NCI-H2081 treated with DMSO at 0.1 percent for 48 hours (cell line): ENCODE measurements at places on chromosomes 16 and 17.

- no peak for DNase-seq
Measured at GRCh38 chr17:66152756-66153155, 39.2 kb downstream of the CEP112 start.

DNA sequence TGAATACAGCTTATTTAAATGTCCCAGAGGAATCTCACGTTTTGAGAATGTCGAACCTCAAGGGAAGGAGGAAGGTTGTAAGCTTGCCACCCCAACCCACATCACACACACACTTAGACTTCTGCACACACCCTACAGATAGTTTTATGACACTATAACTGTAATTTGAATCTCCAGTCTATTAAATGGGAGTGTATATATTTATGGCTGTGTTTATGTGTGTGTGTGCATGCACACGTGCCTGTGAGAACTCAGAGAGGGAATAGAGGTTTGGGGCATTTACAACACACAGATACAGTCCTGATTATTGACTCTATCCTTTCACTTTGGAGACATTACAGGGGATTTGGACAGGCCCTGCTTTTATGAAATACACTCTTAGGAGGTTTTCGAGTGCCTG is 171.5 kb upstream of the MAF start:
- no peak for DNase-seq

- DNase-seq: no peak
Measured at GRCh38 chr16:9007177-9007794, 43.6 kb upstream of the USP7 start.

DNA sequence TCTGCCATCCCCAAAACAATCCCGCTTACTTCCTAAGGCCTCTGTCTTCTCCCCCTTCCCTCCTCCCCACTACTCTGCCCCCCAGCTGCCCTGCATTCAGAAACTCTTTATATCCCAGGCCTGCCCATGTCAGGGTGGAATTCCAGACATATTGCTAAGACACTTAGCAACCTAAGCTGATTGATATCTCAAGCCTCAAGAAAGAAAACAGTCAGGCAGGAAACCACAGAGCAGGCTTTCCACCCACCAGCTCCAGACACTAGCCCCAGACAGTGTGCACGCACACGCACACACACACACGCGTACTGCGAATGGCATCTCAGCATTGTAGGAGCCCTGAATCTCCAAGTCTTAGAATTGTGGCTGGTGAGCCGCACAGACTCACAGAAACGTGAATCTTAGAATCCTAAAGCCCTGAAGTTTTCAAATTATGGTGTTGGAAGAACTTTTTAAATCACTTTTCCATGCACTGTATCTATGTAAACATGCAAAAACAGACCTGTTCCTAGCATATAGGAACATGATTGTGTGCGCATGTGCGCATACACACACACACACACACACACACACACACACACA is 8.8 kb upstream of the LPCAT2 start:
- DNase-seq: no peak

GRCh38 chr16:25855818-25856217 is 164.1 kb downstream of the HS3ST4 start:
- no peak for DNase-seq

GRCh38 chr17:79220713-79221291 is 146.2 kb downstream of the ENGASE start:
- no peak for DNase-seq

- DNase-seq: no peak
Measured at GRCh38 chr16:30367349-30368009, 2.8 kb downstream of the TBC1D10B start.

DNA sequence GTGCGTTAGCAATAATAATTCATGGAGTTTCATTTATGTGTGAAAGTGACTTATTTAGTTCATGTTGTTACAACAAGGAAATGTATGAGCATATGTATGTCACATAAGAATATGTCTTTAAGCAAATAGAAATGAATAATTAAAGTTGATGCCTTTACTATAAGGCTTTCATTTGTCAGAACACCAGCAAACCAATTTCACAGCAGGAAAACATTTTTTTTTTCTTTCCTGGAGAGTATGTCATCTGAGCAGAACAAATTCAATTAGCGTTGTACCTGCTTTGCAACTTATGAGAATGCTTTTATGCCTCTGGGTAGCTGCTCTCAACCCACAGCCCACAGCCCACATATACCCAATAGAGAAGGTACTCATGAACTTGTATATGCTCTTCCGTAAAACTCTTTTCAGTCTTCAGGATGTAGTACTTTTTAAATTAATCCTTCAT is 26.3 kb upstream of the APOH start:
- no peak for DNase-seq

- no peak for DNase-seq
Measured at GRCh38 chr17:63405741-63406261, 40.3 kb downstream of the CYB561 start.

DNA sequence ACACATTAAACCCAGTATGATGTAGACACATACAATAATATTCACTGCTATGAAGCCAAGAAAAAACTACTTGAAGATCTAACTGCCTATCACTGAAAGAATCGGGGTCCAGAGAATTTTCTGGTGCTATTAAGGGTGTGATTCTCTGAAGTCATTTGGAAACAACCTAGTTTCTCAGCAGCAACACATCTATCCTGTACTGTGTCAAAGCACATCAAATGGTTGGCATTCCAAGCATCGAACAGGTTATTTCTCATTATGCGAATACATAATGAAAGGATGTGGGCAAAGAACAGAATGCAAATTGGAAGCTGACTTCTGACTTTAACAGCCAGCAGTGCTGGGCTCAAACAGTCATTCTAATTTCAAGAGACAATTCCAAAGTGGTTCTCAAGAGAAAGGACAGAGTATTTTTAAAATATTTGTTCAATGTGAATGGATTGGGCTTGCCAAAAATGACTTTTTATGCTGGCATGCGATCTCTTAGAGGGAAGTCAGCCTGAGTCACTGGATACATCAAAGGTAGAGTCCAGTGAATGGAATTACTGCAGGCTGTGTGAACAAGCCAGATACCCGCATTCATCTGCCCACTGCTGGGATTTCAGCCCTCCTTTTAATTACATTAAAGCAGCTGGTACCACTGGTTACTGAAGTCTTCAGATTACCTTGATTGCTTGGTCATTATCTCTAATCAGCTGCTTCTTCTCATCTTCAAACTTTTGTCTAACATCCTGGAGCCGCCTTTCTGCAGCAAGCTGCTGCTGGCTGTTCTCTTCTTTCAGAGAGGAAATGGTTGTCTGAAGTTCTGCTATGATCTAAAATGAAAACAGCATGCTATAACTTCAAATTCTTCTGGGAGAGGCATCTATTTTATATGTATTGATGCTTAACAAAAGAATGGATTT is 181.2 kb upstream of the AXIN2 start:
- DNase-seq: no peak

DNA sequence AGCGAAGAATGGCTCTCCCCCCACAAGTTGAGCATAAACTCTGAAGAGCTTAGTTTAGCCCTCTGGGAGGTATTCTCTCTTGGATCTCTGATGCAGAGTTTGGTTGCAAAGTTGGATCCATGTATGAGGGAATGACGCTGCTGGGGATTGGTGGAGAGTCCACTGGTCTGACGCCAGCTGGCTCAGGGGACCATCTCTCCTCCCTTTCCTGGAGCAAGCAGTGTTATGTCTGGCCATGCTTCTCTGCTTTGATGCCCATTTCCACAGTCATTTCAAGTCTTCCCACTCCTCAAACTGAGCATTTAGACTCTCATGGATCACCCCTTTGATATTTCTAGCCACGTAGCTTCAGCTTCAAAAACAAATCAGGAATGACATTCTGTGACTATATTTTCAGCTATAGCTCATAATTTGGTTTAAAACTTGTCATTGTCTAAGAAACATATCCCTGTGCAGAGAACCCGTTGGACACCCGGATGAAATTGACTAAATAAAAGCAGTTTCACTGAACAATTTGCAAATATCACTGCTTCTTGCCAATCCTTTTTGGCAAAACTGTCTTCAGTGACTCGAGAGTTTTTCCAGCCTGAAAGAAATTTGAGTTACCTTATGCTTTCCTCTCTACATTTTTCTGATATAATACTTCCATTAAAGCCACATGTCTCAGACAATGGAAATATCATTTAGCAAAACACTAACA is 193.4 kb upstream of the CDH11 start:
- DNase-seq: no peak

DNA sequence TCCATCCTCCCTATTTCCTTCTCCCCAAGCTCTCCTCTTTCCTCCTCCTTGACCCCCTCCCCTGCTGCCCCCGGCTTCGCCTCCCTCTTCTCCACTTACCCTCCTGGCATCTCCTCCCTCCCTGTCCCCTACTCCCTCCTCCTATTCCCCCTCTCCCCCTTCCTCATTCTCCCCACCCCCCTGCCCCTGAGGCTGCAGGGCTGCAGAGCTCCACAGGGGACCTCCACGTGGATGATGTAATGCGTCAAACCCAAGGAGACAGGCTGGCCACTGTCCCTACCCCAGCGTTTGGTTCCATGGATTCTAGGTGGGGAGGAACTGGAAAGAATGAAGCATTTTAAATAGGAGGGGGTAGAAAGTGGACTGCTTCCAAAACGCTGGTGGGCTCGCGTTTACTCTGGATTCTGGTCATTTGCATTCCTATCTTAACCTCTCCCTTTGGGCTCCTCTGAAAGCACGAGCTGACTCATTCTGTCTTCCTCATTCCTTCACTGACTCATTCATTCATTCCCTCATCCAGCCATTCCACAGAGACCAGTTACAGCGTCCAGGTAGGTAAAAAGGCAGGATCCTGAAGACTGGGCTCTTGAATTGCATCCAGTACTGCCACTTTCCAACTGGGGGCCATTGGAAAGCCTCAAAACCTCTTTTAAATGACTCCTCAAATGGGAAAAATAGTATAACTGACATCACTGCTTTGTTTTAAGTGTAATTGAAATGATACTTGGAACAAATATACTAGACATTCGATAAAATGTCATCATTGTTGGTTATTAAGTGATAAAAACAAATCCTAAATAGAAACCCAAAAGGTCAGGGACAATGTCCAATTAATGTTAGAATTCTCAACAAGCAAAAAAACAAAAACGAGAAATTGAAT is 943 bp upstream of the COTL1 start:
- DNase-seq: no peak

DNA sequence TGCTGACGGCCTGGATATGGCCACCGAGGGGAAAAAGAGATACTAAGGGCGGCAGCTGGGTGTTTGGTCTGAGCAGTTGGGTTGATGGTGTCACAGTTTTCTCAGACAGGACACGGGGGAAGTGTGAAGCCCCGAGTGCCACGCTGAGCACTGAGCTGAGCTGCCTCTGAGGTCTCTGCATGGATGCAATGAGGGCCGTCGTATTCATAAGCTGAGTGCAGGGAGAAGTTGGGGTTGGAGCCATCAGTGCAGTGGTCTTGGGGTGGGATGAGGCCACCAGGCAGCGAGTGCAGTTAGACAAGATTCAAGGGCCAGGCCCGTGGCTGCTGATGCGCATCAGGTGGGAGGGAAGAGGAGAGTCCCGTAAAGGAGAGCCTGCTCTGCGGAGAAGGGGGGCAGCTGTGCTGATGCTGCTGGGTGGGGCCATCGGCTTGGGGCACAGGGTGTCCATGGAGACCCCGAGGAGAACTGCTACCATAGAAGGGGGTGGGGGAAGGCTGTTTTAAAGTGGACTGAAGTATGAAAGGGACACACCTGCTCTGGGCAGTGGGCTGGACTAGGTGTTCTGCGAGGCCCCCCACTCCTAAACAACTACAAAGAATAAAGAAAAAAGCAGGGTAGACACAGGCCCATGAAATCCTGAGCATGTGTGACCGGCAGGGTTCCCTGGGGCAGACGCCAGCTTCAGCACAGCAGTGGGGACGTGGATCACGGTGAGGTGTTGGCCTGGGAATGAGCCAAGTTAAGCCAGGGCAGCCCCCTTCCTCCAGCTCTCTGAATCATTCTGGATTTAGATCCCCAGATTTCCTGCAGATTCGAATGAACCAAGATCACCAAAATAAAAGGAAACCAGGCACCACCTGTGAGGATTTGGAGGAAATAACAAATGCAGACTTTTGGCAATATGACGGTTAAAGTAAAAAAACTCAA is 19.7 kb downstream of the IL34 start:
- DNase-seq: no peak

DNA sequence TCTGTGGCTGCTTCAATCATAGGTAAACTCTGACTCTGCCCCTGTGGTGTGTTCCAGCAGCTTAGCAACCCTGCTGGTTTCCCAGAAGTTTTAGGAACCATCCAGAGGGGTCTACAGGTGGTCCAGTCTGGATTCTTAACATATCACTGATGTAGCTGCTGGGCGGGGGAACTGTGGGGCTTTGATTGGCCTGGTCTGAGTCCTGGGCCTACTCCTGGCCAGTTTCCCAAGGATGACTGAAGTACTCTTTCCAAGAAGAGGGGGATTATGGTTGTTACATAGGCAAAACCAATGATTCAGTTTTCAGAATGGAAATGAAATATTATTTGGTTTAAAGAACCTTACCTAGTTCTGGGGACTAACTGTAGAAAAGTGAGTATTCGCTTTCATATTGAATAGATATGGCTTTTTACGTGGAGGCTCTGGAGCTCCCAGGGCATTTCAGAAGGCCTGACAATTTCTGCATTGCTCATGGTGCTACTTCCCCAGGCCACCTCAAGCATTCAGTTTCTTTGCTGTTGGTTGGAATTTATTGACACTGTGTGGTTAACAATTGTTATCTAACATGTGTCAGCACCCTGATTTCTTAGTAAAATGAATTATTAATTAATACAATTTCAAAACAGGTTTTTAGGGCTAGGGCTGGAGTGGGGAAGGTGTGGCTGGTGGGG is 38.4 kb downstream of the EPN2 start:
- no peak for DNase-seq

DNA sequence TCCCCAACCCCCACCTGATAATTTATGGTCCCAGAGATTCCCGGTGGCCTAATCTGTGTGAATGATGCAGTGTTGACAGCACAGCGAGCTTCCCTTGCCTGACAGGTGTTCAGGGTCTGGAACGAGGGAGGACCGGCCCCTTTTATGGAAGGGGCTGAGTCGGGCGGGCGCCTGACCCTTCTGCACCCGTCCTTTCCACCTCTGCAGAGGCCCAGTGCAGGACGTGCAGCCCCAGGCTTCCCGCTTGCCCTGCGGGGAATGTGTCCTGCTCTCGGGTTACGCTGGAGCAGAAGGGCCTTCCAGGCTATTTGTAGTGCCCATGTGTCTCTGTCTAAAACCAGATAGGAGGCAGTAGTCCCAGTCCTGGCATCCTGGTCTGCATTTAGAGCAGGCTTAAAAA is 16.2 kb downstream of the SMTNL2 start:
- DNase-seq: no peak

GRCh38 chr17:67390646-67391361 is 13.7 kb downstream of the PITPNC1 start:
- DNase-seq: peak; percentile 13

DNA sequence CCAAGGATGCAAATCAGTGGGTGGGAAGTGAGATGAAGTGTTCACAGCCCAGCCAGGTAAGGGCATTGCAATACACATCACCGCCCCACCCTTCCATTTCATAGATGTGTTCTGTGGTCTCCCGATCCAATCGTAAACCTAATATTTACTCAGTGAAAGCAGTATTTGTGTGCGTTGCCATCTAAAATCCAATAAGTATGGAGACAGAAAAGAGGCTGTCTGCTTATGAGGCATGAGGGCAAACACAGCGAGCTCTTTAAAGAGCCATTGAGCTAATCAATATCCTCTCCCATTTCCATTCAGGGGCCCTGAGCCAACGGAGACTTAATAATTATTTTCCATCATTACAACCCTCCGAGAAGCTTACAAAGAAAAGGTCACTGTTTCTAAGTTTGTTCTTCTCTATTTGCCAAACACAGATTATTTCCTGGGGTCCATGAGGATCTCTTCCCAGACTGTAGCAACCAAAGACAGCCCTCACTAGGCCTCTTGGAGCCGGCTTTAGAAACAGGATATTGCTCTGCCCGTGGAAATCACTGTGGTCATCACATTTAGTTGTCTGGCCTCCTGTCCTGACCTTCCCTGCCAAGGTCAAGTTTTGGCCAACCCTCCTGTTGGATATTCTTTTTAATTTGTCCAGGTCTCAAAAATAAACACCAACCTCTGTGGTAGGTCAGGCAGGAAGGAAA is 120.1 kb downstream of the SLC39A11 start:
- DNase-seq: no peak
